ENCODE measurements at places on chromosomes 3 and 15. TPM values are rescaled to one million over a fixed set of nuclear protein-coding genes. Genes with fewer than 3 reads are reported as not detected.

DNA sequence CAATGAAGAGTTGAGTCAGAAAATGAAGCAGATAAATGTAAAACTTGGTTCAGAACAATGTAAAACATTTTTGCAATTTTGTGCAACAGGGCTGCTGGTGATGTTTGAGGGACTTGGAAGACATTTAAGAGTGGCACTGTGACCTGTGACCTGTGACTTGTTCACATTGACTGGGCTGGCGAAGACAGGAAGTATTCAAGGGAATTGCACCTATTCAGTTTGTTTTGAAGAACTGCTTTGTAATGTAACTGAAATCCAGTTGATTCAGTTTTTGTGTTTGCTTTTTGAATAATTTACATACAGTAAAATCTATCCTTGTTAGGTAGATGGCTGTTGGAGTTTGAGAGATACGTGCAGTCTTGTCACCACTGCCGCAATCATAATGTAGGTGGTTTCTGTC is 35.4 kb downstream of the MCTP2 start:
- no peak for DNase-seq

GRCh38 chr3:79233431-79234060 is 534.3 kb downstream of the ROBO1 start:
- no peak for DNase-seq

DNA sequence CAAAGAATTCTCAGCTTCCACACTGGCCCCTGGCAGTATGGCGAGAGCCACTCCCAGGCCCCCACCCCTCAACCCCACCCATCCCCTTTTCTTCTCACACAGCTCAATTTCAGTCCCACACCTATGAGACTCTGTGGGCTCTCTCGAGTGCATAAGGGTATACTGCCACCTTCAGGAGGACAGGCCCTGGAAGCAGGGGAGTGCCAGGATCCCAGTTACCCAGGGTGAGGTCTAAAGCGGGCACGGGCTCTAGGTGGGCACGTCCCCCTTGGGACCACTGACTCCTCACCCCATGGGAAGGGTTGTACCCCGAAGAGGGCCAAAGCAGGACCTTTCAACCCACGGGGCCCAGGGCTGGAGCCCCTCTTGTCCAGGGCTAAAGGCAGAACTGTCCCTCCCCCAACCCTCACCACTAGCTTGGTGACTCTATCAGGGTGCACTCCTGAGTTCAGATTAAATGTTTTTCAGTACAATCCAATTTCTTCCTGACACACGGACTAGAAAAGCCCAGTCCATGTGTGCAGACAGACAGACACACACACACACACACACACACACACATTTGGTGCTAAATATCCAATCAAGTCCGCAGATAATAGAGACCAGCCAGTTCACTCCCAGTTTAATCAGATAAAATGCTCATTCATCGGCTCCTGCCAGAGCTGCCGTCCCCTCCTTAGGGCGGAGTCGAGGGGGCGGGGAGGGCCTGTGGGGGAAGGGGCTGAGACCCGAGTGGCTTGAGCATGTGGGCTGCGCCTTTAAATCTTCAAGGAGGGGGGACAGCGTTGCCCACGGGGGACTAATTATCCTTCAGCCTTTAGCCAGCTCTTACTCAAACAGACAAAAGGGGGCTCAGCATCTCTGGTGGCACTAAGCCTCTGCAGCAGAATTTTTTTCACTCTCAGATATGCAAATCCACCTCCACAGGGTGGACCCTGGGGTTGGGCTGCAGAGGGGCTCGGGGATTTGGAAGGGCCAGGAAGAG is 59.3 kb downstream of the CYP11A1 start:
- DNase-seq: peak; percentile 63

GRCh38 chr3:58383904-58384303 is 49.7 kb downstream of the PDHB start:
- DNase-seq: no peak

DNA sequence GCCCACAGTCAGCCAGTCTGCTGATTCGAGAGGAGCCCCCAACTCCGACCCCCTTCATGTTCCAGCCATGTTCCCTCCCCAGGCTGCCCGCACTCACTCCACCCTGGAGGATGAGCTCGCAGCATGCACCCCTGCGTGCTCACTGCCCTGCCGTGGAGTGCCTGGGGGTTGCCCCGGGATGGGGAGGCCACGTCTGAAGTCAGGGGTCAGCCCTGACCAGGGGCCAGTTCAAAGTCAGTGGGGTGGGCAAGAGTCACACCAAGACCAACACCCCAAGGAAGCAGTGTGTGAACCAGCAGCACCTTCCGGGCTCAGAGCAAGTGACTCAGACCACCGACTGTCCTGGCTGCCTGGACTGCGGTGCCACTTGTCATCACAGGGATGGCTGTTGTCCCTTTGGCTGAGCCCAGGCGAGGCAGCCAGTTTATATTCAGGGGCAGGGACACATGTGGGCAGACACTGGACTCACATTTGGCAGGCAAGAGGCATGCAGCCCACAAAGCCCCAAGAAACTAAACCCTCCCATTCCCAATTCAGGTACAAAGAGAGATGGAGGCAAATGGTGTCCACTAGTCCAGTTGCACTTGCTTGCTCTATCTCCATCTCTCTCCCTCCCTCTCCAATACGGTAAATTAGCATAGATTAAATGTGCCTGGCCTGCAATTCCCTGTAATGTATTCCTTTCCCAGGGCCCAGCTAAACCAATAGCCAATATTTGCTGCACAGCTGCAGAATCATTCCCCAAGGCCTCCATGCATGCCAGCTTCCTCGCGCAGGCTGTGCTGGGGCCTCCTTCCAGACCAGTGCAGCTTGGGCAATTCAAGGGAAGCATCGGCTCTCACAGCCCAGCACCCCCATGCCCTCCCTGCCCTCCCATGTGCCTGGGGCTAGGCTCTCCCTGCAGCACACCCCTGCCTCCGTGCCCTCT is 135.7 kb upstream of the IQSEC1 start:
- no peak for DNase-seq

- no peak for DNase-seq
Measured at GRCh38 chr3:195748661-195749060, 27.9 kb downstream of the MUC20 start.

GRCh38 chr3:132624790-132625189 is 27.7 kb downstream of the ACKR4 start:
- DNase-seq: peak; percentile 31

DNA sequence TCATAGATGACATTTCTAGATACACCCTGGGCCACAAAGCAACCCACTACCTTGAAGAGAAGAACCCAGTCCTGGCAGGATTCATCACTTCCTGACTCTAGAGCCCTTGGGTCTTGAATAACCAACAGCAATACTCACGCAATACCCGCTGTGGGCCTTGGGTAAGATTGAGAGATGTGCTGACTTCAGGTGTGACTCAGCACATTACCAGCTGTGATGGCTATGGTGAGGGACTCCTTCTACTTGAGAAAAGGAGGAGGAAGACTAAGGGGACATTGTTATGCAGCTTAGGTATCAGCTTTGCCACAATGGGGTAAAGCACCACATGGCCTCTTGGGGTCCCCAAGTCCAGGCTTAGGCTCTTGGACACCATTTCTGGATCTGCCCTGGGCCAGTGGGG is 14.9 kb downstream of the C3orf33 start:
- DNase-seq: no peak

Gene DAZL
- 4.3 TPM for total RNA-seq

- no peak for DNase-seq
Measured at GRCh38 chr15:39290711-39291435, 290.0 kb upstream of the THBS1 start.

- no peak for DNase-seq
Measured at GRCh38 chr3:140597792-140598191, 80.1 kb upstream of the TRIM42 start.

GRCh38 chr3:189954733-189955665 is 165.7 kb downstream of the P3H2 start:
- DNase-seq: no peak

Gene LYZL4
- not detected for total RNA-seq

DNA sequence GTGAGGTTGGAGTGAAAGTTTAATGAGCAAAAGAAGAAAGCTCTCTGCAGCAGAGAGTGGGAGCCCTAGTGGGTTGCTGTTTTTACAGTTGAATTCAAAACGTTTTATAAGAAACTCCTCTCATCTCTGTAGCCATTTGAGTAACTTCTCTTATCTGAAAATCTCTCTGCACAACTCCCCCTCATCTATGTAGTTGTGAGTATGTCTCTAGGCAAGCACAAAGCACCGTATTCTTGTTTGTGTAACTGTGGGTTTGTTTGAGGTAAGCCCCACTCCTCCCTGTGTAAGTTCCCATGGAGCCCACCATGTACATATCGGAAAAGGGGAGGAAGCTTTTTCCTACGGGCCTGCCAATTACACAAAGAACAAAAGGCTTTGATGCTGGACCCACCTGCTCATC is 56.5 kb upstream of the GOLGA6L2 start:
- no peak for DNase-seq

GRCh38 chr3:159528251-159528895 is 460.3 kb upstream of the IL12A start:
- no peak for DNase-seq

- no peak for DNase-seq
Measured at GRCh38 chr15:22902046-22902445, 63.6 kb downstream of the NIPA2 start.

- no peak for DNase-seq
Measured at GRCh38 chr3:141266797-141267555, 35.4 kb downstream of the PXYLP1 start.

Gene TEX9
- 12.2 TPM for total RNA-seq
